NCI-H2107 (cell line): ENCODE measurements at places on chromosomes 3 and 15.

DNA sequence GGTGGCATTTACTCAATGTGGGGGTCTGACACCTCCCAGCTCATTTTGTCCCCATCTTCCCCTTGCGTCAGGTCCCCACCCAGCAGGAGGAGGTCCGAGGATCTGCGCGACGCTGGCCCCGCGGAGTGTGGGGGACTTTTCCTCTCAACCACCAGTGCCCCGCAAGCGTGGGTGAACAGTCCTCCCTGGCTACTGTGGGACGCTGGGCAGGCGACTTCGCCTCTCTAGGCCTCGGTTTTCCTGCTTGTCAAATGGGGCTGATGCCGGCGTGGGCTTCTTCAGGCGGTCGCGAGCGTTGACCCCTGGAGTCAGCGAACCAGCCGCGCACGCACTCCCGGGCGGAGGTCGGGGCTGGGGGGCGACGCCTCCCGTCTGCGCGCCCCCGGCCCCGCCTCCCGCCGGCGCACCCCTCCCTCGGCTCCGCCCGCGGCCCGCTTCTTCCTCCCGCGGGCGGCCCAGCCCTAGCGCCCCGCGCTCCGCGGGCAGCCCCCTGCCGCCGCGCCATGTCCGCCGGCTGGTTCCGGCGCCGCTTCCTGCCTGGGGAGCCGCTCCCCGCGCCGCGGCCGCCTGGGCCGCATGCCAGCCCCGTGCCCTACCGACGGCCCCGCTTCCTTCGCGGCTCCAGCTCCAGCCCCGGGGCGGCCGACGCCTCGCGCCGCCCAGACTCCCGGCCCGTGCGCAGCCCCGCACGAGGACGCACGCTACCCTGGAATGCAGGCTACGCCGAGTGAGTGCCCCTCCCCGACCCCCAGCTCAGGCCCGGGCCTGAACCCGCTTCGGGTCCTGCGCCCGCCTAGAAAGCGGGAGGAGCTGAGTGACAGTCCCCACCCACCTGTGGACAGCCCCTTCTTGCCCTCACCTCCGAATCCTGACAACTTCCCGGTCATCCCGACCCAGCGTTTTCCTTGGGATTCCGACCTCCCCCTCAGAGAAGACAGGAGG is at the start of gene PPM1M:
Gene PPM1M, plus strand, starts transcription at position 438 of the 942 bp plus-strand sequence. Its CDS starts 66 bp downstream, at position 504.
- no peak for DNase-seq

- no peak for DNase-seq
Observed at GRCh38 chr3:141450727-141451375, 36.0 kb upstream of the RASA2 start.

GRCh38 chr3:26964836-26965235 is 342.3 kb downstream of the LRRC3B start:
- DNase-seq, result no peak

- DNase-seq, result no peak
Observed at GRCh38 chr15:33089165-33089877, 105.2 kb downstream of the FMN1 start.

GRCh38 chr15:67935244-67935643 is 95.4 kb upstream of the RNU6-1 start:
- DNase-seq, result no peak

- no peak for DNase-seq
Observed at GRCh38 chr3:178669022-178669601, 132.9 kb downstream of the KCNMB2 start.
